ENCODE measurements at places on chromosomes 16 and 17.

DNA sequence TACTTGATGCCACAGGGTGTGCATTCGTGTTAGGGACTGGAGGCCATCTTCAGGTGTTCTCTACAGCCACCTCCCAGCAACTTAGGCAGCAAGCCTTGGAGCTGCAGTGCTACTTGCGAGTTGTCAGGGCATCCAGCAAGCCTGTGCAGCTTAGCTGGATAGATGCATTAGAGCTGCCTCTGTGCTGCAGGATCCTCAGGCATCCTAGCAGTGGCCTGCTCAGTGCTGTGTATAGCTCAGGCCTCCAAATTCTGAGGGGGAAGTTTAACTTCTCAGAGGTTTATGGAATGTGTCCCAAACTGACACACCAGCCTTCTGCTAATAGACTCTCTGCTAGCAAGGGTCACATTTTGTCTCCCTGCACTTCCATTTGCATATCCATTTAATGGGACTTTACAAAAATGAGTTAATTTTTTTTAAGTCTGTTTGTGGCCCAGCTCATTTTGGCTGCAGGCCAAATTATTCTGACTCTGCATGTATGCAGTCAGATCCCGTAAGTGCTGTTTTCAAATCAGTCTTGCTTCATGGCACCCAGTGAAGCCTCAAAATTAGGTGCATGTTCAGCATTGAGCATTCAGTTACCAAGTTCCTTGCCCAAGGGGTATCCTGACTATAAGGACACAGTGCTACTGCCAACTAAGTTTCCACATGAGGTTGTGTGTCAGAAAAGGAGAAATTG lies 6.8 kb downstream of the GABARAPL2 start:
- DNase-seq = no peak

GRCh38 chr16:13332713-13333255 lies 431.4 kb downstream of the SHISA9 start:
- DNase-seq = no peak

GRCh38 chr17:8383143-8383822 lies at the start of gene RPL26:
TSS of gene RPL26 (minus strand) at chr17:8383193. CDS start at chr17:8382310, 883 bp downstream.
- DNase-seq = peak; percentile 88

DNA sequence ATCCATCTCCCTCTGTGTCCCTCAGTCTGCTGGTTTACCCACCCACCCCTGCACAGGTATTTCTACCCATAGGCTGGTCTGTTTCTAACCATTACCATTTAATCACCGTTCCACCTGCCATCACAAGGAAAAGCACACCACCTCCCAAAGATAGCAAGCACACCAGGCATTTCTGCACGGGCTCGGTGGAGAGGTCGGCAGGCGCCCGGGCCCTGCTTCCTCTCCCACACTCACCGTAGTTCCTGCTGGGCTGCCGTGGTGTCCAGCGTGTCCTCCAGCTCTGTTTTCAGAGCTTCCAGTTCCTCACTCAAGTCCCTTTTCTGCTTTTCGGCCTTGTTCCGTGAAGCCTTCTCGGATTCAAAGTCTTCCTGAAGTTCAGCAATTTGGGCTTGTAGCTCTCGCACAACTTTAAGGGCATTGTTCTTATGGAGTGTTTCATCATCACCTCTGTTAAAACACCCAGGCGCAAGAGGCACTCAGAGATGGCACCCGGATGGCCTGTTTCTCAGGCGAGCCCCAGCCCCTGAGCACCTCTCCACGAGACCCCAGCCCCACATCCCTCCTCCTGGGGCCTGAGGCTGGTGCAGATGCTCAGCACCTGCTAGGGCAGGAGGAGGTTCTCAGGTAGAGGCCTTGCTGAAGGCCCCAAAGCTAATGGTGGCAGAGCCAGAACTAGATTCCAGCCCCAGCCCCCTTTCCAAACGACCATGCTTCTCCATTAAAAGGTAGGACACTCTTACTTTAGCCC lies 69.0 kb downstream of the NDEL1 start:
- DNase-seq = no peak

GRCh38 chr17:50758524-50758923 lies 8.8 kb downstream of the ANKRD40CL start:
- no peak for DNase-seq

Data from COR-L47 (cell line).